ENCODE measurements at places on chromosomes 3 and 15.

GRCh38 chr3:144085964-144086363, 114.3 kb downstream of the DIPK2A start:
- DNase-seq, result peak; percentile 81
- H3K27ac ChIP-seq, result no peak overlapping the region
- no peak overlapping the region for H3K4me3 ChIP-seq
- H3K27me3 ChIP-seq, result no peaks in the 10 kb centered on the region
- H3K36me3 ChIP-seq, result no peaks in the 10 kb centered on the region

- DNase-seq, result peak; percentile 64
- no peak overlapping the region for H3K27ac ChIP-seq
- H3K4me1 ChIP-seq, result no peaks in the 10 kb centered on the region
Observed at GRCh38 chr15:78004222-78004727, 73.2 kb downstream of the TBC1D2B start.

GRCh38 chr3:188747489-188747888, 424.3 kb upstream of the TPRG1 start:
- DNase-seq, result no peak
- no peaks in the 10 kb centered on the region for H3K27me3 ChIP-seq
- no peaks in the 10 kb centered on the region for H3K4me1 ChIP-seq

- no peak overlapping the region for H3K4me3 ChIP-seq
- no peaks in the 10 kb centered on the region for H3K4me1 ChIP-seq
- H3K36me3 ChIP-seq, result no peaks in the 10 kb centered on the region
Observed at GRCh38 chr15:69860921-69861320, 236.8 kb downstream of the TLE3 start.

DNA sequence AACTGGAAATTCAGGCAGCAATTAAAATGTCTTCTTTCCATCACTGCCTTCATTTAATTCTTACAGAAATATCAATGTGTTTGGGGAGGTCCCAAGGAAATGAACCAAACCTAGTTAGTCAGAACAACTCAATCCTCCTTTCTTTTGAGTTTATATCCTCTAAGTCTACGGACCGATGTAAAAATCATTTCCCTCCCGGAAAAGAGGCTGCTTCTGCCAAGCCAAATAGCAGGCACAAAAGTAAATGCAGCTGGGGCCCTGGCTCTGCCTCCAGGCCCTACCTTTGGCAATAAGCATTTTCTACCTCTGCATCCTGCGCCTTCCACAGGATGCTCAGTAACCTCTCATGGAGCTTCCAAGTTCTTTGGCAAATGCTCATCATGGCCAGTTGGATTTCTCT, 122.5 kb upstream of the COL8A1 start:
- DNase-seq, result no peak
- no peak overlapping the region for H3K4me3 ChIP-seq
- H3K27ac ChIP-seq, result no peak overlapping the region
- no peaks in the 10 kb centered on the region for H3K4me1 ChIP-seq

- H3K27ac ChIP-seq, result no peak overlapping the region
- no peaks in the 10 kb centered on the region for H3K4me1 ChIP-seq
- H3K36me3 ChIP-seq, result no peaks in the 10 kb centered on the region
- no peaks in the 10 kb centered on the region for H3K27me3 ChIP-seq
- H3K4me3 ChIP-seq, result no peak overlapping the region
Observed at GRCh38 chr3:41456162-41456561, 256.9 kb downstream of the CTNNB1 start.

All from cardiac muscle cell (in vitro differentiated cells and primary cell).